ENCODE measurements at places on chromosomes 1 and 21. TPM values are rescaled to one million over a fixed set of nuclear protein-coding genes. Genes with fewer than 3 reads are reported as not detected.

DNA sequence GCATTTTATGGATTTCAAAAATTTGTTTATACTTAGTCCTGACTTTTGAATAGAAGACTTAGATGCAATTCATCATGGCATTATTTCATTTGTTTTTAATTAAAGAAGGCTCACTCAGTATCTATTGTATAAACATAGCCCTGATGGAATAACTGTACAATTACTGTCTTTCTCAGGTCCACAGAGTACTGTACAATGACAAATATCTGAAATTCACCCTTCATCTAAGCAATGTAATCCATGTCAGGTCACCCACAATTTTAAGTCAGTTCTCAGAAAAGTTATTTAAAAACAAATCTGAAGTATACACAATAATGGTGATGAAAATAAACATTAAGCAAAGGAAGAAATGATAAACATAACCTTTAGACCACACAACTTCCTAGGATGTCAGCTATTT, 311.9 kb downstream of the GRIK1 start:
- DNase-seq = peak; percentile 27

- DNase-seq = peak; percentile 90
Observed at GRCh38 chr1:36088577-36089392, at the start of gene ADPRS. TSS of gene ADPRS (plus strand) at chr1:36088892. CDS start at chr1:36088905, 13 bp downstream.

SLC30A2 gene
- not detected for total RNA-seq

DNA sequence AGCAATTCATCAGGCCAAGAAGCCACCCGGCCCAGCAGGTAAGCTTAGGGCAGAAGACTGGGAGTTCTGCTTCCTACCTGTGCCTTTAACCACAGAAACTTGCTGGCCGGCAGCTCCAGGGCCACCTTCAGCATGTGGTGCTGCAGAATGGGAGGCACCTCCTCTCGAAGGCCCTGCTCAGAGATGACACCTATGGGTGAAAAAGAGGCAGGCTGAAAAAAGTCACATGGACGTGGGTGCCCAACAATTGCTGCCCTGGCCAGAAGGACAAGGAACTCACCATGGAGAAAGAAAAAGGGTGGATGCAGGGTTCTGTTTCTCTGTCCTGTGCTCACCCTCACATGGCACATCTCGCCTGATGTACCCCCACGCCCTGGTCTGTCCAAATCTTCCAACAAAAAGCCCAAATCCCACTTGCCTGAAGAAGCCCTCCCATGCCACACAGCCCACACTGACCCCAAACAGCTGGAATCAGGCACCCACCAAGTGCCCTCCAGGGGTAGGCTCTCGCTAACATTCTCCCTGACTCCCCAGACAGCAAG, 33.0 kb downstream of the URB1 start:
- DNase-seq = no peak

IL20 gene
- total RNA-seq = 0.86 TPM

All from fibroblast of villous mesenchyme (primary cell).